HAP-1 (cell line): ENCODE measurements at places on chromosomes 11 and 22.

DNA sequence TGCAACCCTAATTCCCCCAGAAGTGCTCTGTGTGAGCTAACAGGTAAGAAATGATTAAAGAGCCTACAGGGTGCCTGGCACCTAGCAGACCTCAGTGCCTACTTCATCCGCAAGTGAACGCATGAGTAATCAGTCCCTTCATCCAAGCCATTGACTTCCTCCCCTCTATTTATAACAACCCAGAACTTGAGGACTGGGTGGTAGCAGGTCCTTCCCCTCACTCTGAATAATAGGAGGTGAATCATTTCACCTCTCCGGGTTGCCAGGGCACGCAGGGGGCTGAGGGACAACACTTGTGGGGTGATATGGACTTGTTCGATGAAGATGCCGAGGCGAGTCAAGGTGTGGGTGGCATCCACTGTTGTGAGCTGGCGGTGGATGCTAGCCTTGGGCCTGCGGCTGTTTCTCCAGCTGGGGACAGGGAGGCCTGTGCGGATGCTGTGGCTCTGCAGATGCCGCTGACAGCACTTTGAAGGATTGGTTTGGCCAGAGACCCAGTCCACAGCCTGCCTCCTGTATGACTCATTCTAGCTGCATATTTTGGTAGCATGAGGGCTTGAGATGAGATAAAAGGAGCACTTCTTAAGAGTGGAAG is 11.7 kb upstream of the SORL1-AS1 start:
- DNase-seq = no peak

DNA sequence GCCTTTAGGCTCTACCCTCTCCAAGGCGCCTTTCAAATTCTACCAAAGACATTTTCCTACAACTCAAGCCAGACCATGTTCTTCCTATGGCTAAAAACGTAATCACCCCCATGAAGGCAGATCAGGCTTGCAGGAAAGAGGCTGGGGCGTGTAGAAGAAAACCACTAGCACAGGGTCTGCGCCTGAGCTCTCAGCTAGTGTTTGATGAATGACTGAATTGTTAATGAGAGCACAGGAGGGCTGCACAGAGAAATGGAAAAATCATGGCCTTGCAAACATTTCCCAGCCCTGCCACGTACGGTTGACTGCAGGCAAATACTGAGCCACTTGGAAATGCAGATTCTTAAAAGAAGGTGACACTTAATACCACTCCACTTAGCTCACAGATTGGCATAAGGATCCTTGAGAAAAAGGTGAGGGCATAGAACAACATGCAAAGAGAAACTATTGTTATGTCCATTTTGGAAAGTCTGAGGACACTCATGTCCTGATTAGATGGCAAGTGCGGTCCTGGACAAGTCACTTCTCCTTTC is 148.6 kb downstream of the NXPE2 start:
- no peak for DNase-seq

GRCh38 chr11:110182886-110183285 is 89.7 kb downstream of the ZC3H12C start:
- DNase-seq = no peak

DNA sequence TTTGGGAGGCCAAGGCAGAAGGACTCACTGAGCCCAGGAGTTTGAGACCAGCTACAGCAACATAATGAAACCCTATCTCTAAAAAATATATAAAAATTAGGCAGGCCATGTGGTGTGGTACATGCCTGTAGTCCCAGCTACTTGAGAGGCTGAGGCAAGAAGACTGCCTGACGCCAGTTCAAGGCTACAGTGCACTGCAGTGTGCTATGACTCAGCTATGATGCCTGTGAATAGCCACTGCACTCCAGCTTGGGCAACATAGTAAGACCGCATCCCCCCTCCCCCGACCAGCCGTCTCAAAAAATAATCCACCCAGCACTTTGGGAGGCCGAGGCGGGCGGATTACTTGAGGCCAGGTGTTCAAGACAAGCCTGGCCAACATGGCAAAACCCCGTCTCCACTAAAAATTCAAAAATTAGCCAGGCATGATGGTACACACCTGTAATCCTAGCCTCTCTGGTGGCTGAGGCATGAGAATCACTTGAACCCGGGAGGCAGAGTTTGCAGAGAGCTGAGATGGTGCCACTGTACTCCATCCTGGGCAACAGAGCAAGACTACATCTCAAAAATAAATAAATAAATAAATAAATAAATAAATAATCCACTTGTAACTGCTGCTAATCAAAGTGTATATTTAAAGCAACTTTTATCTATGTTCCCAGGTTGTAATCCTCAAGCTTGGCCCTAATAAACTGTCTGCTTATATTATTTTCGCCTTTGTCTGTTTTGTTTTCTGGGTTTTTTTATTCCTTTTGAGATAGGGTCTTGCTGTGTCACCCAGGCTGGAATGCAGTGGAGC is 7.8 kb downstream of the HPS5 start:
- no peak for DNase-seq

- DNase-seq = no peak
These were observed 24.5 kb upstream of the GNB1L start for GRCh38 chr22:19879246-19879570.

- no peak for DNase-seq
These were observed 6.0 kb downstream of the RNF169 start for GRCh38 chr11:74754507-74755252.

- DNase-seq = peak; percentile 47
These were observed 19.9 kb downstream of the TRIM44 start for GRCh38 chr11:35682230-35683173.

DNA sequence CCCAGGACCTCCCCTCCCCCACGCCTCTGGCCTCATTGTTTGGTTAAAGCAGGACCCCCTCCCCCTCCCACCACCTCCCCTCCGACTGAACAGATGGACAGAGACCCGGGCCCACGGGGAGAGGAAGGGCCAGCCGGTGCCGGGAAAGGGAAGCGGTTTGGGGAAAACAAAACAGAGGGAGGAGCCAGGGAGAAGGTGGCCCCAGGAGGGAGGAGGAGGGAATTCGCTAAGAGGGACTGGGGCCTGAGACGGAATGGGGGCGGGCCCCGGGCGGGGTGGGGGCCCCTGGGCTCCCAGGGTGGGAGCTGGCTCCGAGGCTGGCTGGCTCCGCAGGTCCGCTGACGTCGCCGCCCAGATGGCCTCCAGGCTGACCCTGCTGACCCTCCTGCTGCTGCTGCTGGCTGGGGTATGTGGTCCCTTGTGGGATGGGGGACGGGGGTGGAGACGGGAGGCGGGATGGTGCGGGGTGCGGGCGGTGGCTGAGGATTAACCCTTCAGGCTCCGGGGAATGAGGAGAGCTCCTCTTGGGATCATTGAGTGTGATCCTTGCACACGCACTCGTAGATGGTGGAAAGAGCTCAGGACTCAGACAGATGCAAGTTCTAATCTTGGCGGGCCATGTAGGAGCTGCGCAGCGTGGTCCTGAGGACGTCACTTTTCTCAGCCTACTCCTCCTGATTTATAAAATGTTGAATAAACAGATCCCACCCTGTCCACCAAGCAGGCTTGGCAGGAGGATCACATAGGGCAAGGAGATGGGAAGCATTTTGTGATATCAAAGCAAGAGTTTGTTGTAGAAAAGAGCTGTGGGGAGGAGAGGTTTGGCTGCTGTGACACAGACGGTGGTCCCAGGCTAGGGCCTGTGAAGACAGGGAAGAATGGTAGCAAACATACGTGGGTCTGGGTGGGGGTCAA is 688 bp downstream of the SERPING1 start:
- DNase-seq = peak; percentile 65

DNA sequence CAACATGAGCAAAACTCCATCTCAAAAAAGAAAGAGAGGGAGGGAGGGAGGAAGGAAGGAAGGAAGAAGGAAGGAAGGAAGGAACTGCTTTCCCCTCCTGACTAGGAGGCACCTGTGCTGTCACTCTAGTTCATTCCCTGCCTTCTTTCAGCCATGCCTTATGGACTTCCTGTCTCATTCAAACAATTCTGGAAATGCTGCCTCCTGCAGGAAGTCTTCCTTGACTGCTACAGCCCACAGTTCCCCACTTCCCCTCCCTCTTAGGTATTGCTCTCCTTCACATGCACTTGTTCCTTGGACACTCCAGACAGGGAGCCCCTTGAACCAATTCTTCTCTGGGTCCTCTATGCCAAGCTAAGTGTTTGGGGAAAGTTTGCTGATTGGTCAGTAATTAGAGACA is 31.6 kb upstream of the WNT11 start:
- DNase-seq = peak; percentile 43

DNA sequence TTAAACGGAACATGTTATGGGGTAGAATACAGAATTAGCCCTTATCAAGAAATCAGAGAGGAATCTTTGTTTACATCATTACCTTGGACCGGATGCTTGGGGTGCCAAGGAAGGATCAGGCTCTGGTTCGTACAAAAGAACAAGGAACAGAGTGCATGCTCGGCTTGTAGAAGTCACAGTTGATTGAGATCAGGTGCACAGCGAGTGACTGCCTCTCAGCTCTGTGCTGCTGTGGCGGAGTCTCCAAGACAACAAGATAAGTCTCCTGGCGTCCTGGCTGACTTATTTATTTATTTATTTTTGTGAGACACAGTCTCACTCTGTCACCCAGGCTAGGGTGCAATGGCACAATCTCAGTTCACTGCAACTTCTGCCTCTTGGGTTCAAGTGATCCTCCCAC is 31.8 kb downstream of the GLB1L2 start:
- no peak for DNase-seq

DNA sequence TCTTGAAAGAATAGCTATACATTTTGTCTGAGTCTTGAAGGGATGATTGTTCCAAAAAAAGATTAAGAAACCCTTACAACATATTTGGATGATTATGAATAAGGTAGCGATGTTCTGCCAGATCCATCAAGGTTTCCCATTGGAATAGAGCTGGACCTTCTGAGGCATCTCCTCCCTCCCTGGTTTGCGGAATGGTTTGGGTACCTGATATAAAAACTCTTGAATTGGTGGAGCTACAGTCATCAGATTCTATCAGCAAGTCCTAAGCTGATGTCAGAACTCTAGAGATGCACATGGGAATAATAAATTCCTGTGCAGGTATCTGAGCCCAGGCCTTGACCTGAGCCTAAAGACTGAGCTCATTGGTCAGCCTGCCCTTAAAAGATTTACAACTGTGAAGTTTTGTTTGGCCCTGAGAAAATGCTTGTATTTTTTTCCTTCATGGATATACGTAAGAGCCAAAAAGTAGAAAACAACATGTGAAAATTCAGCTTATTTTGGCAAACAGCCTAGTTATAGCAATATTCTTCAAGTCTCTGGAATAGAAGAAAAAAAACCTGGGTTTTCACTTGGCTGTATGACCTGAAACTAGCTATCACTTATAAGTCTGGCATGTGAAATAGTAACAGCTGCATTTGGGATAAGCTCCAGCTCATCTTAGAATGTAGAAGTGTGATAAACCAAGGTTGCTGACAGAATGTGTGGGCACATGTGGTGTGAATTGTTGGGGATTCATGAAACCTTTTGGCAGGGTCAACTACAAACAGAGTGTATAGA is 265.7 kb upstream of the CTSC start:
- DNase-seq = no peak
